ENCODE measurements at places on chromosomes 7 and 10.

- DNase-seq, result no peak
These were observed 4.7 kb downstream of the STOX1 start for GRCh38 chr10:68831961-68832455.

GRCh38 chr7:151682831-151683614 is 163.3 kb upstream of the RHEB start:
- DNase-seq, result no peak

GRCh38 chr10:101066146-101066895 is 4.5 kb downstream of the KAZALD1 start:
- no peak for DNase-seq

- no peak for DNase-seq
These were observed 257.2 kb downstream of the MAD1L1 start for GRCh38 chr7:1975581-1975980.

DNA sequence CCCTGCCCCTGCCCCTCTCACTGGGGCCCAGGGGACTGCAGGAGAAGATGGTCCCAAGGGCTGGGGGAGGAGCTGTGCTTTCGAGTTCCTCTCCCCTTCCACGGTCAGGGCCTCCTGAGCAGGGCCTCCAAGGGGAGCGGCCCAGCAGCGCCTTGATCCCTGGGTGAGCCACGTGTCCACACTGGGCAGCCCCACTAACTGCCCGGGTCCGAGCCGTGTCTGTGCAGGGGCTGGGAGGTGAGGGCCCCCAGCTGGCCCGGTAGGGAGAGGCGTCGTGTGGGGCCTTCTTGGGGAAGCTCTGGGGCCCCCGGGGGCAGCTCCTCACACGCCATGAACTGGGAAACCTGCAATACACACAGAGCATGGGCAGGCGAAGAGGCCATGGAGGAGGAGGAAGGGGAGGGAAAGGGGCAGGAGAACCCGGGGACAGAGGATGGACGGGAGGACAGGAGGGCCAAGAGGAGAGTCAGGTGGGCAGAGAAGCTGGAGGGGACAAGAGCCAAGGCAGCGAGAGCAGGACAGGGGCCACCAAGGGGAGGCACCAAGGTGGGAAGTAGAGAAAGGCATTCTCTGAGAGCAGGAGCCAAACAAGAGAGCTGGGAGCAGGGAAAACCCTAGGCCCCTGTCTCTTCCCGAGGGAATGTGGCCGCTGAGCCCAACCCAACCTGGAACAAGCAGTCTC is 32.8 kb downstream of the KCNH2 start:
- no peak for DNase-seq

DNA sequence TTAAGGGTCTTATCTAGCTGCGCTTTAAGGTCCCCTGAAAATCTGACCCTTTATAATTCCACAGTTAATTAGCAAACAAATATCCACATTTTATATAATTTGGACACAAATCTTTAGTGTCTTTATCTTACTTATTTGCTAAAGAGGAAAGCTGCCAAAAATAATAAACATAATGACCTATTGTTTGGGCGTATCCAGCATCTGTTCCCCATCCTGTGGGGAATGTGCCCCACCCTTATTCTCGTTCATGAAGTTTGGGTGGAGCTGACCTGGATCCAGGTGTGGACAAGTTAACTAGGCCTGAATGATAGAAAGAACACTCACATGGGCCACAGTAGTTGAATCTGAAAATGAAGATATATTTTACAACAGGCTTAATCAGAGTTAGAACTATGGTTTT is 218.3 kb downstream of the CRPPA start:
- no peak for DNase-seq

- DNase-seq, result no peak
These were observed 156.2 kb upstream of the LYZL1 start for GRCh38 chr10:29132551-29133111.

DNA sequence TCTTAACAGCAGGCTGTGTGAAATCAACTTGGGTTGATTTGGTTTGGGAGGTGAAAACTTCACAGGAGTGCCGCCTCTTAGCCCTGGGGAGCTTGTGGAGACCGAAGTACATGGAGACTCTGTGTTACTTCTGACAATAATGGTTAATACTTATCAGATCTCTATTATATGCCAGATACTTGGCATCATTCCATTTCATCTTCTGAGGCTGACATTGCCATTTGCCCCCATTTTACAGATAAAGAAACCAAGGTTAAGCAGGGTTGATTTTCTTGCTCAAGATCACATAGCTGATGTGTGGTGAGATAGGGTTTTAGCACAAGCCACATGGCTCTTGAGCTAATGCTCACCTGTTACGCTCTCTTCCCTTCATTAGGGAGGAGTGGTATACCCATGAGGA is 150.6 kb upstream of the FAM13C start:
- no peak for DNase-seq

GRCh38 chr10:43983856-43984271 is 335.2 kb upstream of the ZNF32 start:
- DNase-seq, result no peak
